Suprapubic skin (tissue), 4 donors: ENCODE measurements at places on chromosomes 2 and 18.
A peak's percentile ranks its signal among the peaks of the same experiment; 100 is the strongest.

DNA sequence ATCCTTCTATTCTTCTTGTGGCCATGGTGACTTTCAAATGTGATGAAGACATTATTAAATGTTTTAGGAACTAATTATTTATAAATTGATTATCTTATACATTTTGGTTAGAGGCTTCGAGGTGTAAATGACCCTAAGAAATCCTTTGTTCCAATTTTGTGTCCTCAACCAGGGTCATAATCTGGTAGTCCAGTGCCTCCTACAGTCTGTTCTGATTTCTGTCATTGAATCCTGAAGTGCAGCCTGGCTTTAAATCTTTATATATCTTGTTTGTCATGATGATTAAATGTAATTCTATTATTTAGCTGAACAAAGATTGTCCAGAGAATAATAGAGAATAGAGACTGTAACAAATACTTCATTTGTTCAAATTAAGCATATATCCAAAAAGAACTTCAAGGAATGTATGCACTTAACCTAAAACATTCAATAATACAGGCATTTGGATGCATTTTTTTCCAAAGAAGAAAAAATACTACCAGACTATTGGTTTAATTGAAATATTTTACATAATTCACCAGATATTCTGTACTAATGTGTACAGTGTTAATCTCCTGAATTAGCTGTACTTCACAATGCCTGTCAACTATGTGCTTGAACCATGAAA lies 89.8 kb downstream of the PRPF40A start:
- H3K4me1 ChIP-seq = no peaks in the 10 kb centered on the region
- no peak overlapping the region for H3K4me3 ChIP-seq
- H3K27me3 ChIP-seq = no peaks in the 10 kb centered on the region
- no peak for DNase-seq

- no peak for DNase-seq
- H3K36me3 ChIP-seq = no peaks in the 10 kb centered on the region
- peaks cover 10% of the 10 kb centered on the region for H3K4me1 ChIP-seq
- H3K27ac ChIP-seq = no peak overlapping the region
- H3K27me3 ChIP-seq = no peaks in the 10 kb centered on the region
These were observed 139.6 kb downstream of the SOCS6 start for GRCh38 chr18:70428439-70428838.

- no peak overlapping the region for H3K27ac ChIP-seq
- H3K4me1 ChIP-seq = peaks cover 8% of the 10 kb centered on the region
- peaks cover 94% of the 10 kb centered on the region for H3K36me3 ChIP-seq
- no peak overlapping the region for H3K4me3 ChIP-seq
- no peaks in the 10 kb centered on the region for H3K27me3 ChIP-seq
These were observed 18.6 kb downstream of the ERCC3 start for GRCh38 chr2:127275356-127275755.

GRCh38 chr2:170307555-170308351 lies 129.8 kb downstream of the MYO3B start:
- DNase-seq = no peak
- H3K4me1 ChIP-seq = no peaks in the 10 kb centered on the region
- no peak overlapping the region for H3K27ac ChIP-seq
- no peak overlapping the region for H3K4me3 ChIP-seq

GRCh38 chr2:209102319-209102718 lies 321.5 kb upstream of the MAP2 start:
- DNase-seq = no peak
- H3K4me3 ChIP-seq = no peak overlapping the region
- no peak overlapping the region for H3K27ac ChIP-seq

DNA sequence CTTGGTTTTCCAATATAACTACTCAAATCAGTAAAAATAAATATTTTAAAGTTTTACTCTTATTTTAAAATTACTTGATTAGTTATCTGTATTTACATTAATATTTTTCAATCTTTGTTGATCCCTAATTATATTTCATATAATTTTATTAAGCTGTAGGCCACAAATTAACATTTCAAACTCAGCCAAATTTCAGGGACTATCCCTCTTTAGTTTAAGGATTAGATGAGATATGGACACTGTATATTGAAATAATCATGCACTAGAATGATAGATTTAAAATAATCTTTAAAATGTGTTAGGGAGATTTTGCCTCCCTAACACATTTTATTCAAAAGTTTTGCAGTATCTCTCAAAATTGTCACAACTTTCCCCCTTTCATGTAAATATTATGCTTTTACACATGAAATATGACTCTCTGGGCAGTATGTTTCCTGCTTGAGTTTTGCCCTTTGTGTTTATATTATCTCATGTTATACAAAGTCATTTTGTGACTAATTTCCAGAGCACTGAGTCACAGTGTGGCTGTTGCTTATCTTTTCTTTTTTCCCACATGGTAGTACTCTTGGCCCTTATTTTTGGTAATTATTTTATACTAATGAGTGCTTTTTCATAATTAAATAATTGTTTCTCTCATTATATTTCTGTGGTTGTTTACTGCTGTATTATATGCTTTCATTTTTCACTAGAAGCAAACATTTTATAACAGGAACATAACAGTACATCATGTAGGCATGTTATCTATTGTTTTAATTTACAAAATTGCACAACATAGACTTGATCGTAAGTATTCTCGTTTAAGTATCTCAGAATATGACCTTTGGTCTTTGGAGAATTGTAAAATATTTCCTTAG lies 1.2 kb downstream of the TFPI start:
- peak overlapping the region; percentile 45 for H3K4me3 ChIP-seq
- H3K4me1 ChIP-seq = peaks cover 15% of the 10 kb centered on the region
- H3K36me3 ChIP-seq = no peaks in the 10 kb centered on the region
- DNase-seq = no peak
- peak overlapping the region; percentile 64 for H3K27ac ChIP-seq

- no peaks in the 10 kb centered on the region for H3K27me3 ChIP-seq
- H3K4me1 ChIP-seq = no peaks in the 10 kb centered on the region
- no peak overlapping the region for H3K27ac ChIP-seq
- H3K36me3 ChIP-seq = no peaks in the 10 kb centered on the region
These were observed 801.6 kb downstream of the MBD2 start for GRCh38 chr18:53422896-53423295.

DNA sequence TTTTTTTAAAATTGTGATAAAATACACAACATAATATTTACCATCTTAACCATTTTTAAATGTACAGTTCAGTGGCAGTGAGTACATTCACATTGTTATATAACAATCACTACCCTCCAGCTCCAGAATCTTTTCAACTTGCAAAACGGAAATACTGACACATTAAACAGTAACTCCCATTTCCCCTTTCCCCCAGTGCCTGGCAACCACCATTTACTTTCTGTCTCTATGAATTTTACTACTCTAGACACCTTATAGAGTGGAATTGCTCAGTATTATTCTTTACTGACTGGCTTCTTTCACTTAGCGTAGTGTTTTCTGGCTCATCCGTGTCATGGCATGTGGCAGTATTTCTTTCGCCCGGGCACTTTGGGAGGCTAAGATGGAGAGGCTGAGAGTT lies 32.6 kb downstream of the FASTKD2 start:
- H3K4me1 ChIP-seq = peaks cover 8% of the 10 kb centered on the region
- H3K4me3 ChIP-seq = no peak overlapping the region
- H3K27me3 ChIP-seq = no peaks in the 10 kb centered on the region
- no peak for DNase-seq
- peaks cover 31% of the 10 kb centered on the region for H3K36me3 ChIP-seq
